ENCODE measurements at places on chromosomes 4 and X.
A peak's percentile ranks its signal among the peaks of the same experiment; 100 is the strongest.

DNA sequence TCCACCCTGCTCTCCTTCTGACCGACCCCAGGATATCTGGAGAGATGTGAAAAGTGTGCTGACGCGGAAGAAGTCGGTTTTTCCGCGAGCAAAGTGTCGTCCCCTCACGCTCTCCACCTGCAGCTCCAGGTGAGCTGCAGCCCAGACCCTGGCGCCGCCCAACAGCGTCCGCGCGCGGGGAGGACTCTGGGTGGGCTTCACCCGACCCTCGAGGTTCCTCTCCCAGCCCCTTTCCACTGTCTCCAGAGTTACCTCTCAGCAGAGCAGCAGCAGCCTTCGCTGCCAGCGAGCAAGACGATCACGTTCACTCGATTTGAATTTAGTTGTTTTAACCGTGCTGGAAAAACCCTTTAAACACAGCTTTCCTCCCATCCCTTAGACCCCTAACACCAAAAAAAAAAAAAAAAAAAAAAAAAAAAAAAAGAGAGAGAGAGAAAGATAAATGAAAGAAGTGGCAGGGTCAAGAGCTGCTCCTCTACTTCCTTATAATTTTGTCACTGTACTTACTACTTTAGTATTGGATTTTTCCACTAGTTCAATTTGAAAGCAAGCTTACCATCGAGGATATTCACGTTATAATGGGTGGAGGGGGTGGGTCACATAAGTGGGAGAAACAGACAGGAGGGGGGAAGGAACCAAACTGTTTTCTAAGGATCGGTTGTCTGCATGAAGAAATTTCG, 758 bp upstream of the NR3C2 start:
- ATAC-seq = peak; percentile 5

- ATAC-seq = no peak
Observed at GRCh38 chr4:16417198-16417597, 190.9 kb upstream of the TAPT1 start.

GRCh38 chrX:103941201-103941975, 21.0 kb upstream of the TMSB15B start:
- ATAC-seq = no peak

GRCh38 chr4:129748991-129749390, 653.0 kb downstream of the C4orf33 start:
- no peak for ATAC-seq

GRCh38 chr4:74005528-74005927, 7.1 kb upstream of the CXCL5 start:
- peak; percentile 20 for ATAC-seq

- ATAC-seq = no peak
Observed at GRCh38 chr4:10151182-10151581, 34.6 kb upstream of the WDR1 start.

GRCh38 chrX:9146657-9147056, 112.7 kb upstream of the FAM9B start:
- ATAC-seq = no peak

GRCh38 chr4:88524171-88524570, 595 bp upstream of the PYURF start:
- no peak for ATAC-seq

GRCh38 chr4:15145709-15146108, 143.4 kb downstream of the CPEB2 start:
- no peak for ATAC-seq

- ATAC-seq = no peak
Observed at GRCh38 chr4:13990596-13991589, 363.4 kb upstream of the BOD1L1 start.

GRCh38 chrX:70456256-70456655, 11.6 kb downstream of the DLG3 start:
- no peak for ATAC-seq

DNA sequence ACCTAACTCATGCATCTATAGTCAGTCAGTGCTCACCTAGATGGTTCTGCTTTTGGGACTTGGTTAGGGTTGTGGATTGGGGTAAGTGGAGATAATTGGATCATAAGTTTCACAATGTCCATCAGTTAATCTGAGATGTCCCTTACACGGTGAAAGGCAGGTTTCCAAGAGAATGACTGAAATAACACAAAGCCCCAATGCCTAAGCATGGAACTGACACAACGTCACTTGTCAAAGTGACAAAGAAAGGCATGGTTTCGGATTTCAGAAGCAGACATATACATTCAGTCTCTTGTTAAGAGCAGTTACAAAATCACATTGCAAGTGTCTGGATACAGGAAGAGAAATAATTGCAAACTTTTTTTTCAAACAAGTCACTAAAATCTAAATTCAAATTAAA, 1456.9 kb downstream of the TECRL start:
- ATAC-seq = no peak

DNA sequence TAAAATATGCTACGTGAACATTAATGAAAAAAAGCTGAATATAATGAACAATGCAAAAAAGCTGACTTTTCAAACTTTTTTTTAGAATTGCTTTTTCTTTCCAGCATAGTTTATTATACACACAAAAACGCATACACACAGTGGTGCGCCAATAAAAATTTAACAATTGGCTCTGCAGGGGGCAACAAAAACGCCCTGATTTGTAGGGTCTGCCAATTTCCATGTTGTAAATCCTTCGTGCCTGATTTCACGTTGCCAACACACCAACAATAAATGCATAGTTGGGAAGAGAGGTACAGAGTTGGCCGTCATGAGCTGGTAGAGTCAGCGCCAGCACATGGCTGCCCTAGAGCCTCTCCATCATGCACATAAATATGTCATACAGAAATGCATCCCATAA, 333.1 kb downstream of the MAPK10 start:
- no peak for ATAC-seq

DNA sequence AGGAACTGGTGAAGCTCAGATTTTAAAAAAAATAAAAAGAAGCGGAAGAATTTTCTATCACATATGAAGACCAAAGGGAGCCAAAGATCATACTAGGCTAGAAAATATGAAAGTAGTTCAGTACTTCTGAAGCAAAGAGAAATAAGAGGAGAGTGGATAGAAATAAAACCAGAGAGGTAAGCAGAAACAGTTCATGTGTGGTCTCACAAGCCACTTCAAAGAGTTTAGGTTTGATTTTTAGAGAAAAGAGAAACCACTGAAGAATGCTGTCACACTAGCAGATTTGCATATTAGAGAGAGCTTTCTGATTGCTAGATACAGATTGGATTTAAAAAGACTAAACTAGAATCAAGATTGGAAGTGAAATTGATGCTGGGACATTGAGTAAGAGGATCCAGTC, 51.7 kb downstream of the GABRA3 start:
- ATAC-seq = no peak

Data from esophagus mucosa (tissue), 1 donor.